ENCODE measurements at places on chromosomes 3 and 15.

DNA sequence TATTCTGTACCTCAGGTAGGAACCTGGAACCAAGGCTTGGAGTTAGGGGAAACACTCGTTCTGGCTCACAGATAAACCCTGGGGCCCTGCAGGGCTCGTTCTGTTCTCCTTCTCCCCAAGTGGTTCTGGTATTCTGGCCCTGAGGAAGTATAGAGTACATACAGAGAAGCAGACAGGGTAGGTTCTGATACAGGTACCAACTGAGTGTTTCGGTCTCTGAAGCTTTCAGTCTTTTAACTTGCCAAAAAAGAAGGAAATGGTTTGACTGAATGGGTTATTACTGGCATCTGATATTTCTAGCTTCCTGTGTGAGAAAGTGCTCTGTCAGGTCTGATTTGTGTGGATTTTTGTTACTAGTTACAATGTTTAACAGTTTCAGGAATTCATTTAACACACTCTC lies 67.3 kb downstream of the UBE2E2 start:
- no peak for DNase-seq

- DNase-seq = no peak
Measured at GRCh38 chr15:100330629-100331215, 11.1 kb downstream of the ADAMTS17 start.

DNA sequence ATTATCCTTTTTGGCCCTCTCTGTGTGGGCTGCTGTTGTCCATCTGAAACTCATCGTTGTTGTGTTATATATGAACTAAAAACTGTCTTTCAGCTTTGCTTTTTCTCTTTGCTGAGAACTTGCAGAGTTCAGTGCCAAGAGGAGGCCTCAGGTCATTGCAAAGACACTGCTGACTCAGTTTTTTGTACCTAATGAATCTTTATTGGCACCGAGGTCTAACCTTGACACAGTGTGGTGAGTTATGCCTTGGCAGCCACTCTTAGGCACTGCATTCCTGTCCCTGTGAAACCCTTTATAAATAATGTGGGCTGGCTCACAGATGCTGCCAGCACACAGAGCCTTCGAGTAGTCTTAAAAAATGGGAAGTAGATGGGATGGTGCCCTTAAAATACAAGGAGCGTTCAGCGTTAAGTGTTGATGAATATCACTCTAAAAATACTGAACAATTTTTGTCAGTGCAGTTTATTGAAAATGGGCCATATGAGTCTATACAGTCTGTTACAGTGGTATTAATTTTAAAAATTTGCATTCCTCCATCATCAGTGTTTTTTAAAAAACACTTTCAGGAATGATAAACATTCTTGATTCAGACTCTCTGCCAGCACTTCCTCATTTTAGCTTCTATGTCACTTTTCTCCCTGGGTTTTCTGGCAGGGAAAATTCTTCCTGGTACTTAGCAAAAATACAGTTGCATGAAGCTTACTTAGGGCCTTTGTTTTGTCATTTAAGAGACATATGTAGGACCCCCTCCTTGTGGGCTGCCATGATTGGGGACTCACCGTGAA lies 234.1 kb downstream of the CACNA2D3 start:
- no peak for DNase-seq

- DNase-seq = no peak
Measured at GRCh38 chr15:52733088-52733487, 53.9 kb upstream of the ATOSA start.

- no peak for DNase-seq
Measured at GRCh38 chr15:89067751-89068150, 20.5 kb upstream of the ABHD2 start.

- DNase-seq = no peak
Measured at GRCh38 chr3:190863119-190863465, 598 bp upstream of the GMNC start.

GRCh38 chr3:78725703-78726246 lies 1042.0 kb downstream of the ROBO1 start:
- DNase-seq = no peak

GRCh38 chr3:17965331-17965730 lies 222.9 kb upstream of the TBC1D5 start:
- no peak for DNase-seq

- DNase-seq = no peak
Measured at GRCh38 chr3:167872941-167873340, 137.4 kb downstream of the SERPINI1 start.

- DNase-seq = no peak
Measured at GRCh38 chr15:44666210-44667038, 3.0 kb upstream of the SPG11 start.

DNA sequence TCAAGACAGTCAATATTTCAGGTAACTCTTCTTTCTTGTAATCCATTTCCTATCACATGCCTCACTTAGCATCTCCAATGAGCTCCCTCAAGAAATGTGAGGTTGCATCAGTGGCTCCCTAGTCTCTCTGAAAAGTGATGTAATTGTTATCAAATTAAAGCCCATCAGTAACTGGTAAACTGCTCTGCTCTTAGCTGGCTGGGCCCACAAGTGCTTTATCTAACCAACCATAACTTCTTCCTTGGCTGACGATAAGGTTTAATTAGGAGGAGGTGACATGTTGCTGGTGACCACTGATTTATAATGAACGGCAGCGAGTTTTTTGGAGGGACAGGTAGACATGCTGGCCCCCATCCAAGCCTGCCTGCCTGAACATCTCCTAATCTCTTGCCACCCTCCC lies 79.6 kb downstream of the RTP4 start:
- no peak for DNase-seq

GRCh38 chr15:62573876-62574275 lies 408.8 kb upstream of the C2CD4B start:
- DNase-seq = no peak

- DNase-seq = no peak
Measured at GRCh38 chr3:79018265-79018664, 749.5 kb downstream of the ROBO1 start.

DNA sequence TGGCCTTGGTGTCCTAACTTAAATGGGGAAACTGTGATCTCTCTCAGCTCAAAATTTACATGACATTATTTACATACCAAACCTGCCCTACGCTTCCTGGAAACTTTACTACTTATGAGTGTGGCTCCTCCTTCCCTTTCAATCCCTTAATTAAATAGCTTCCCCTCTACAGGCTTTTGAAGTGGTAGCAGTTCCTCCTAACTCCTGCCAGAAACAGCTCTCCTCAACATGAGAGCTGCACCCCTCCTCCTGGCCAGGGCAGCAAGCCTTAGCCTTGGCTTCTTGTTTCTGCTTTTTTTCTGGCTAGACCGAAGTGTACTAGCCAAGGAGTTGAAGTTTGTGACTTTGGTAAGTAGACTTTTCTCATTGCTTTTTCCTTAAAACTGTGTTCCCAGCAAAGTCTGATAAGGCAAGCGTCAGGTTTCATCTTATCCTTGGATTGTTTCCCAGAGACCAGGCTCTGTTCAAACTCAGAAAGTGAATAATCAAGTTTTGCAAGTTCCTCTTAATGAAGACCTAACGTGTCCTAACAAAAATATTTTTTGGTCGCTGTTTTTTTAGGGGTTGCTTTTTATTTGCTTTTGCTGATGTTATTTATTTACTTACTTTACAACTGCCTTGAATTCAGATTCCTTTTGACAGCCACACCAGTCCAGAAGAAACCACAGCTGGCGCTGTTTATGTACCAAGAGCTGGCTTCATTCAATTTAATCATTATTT lies at the start of gene ACP3:
TSS of gene ACP3 (plus strand) at position 179 of the 720 bp plus-strand sequence. CDS start at position 229, 50 bp downstream.
- no peak for DNase-seq

- no peak for DNase-seq
Measured at GRCh38 chr15:59543721-59544547, 67.6 kb upstream of the GCNT3 start.

DNA sequence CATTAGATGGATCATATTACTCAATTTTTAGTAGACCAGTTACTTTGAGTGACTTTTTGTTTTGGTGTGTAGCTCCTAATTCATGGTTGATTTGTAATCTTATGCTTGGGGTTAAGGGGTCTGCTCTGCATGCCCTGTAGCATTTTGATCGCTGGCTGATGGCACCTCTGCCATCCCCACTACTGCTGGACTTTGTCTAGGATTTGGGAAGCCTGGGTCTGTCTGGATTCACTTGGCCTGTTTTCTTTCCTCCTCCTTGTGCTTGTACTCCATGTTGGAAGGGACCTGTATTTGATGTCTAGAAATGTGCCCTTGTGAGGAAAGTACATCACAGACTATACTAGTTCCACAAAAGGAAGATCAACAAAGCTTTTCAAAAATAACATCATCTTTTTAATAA lies 154.1 kb downstream of the FNDC3B start:
- DNase-seq = no peak

DNA sequence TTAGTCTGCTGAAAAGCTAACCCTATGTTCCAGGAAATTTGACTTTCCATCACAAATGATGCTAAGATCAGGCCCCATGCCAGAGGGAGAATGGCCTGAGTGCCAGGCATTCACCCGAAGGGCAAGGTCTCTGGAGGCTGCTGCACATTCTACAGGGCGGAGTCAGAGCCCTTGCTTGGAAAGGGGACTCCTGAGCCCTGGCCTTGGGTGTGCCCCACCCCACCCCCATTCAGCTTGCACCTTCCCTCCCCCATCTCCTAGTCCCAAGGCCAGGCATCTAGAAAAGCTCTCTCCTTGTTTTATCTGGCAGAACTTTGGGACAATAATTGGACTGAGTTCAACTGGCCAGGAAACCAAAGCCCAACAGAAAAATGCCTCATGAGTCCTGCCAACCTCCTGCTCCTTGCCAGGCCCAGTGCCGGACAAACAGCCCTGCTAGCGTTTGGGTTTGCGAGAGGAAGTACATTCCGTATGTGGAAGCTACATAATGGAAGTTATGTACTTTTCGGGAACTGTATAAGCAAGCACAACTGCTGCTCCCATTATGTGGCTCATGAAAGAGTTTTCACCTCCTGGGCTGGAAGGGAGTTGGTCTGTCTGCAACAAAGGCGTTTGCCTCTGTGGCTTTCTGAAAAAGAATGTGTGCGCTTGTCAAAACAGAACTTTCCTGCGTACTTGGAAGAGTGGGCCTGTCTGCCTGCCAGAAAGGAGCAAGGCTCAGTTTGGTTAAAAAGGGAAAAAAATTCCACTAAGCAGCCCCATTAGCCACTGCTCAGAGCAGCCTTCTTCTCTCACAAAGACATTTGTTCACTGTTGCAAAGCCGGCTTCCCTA lies 321.5 kb upstream of the CTNNB1 start:
- no peak for DNase-seq

GRCh38 chr3:190041333-190042041 lies 79.2 kb downstream of the P3H2 start:
- no peak for DNase-seq

- DNase-seq = no peak
Measured at GRCh38 chr15:82640672-82641071, 6.5 kb downstream of the CPEB1 start.

DNA sequence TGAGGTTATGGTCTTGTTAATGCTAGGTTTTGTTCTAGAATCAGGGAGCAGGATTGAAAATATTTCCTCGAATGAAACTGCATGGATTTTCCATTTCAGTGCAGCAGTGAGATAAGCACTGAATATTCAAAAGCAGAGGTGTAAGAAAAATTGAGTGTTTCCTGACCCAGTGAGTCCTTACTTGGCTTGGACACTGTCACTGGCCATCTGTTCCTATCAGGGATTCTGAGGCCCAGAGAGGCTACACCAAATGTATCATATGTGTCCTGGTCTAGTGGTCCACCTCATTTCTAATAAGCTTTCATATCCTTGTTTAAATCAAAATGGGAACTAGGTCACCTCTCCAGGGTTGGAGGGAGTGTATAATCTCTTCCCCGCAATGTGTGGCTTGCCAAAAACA lies 61.1 kb upstream of the RAD18 start:
- DNase-seq = no peak

All from stimulated activated CD4-positive, alpha-beta T cell treated with anti-CD3 and anti-CD28 coated beads, Interleukin-1b, Interleukin-23, amount 100 ng/mL, for 1 hour (primary cell).